ENCODE measurements at places on chromosomes 3 and 15.

DNA sequence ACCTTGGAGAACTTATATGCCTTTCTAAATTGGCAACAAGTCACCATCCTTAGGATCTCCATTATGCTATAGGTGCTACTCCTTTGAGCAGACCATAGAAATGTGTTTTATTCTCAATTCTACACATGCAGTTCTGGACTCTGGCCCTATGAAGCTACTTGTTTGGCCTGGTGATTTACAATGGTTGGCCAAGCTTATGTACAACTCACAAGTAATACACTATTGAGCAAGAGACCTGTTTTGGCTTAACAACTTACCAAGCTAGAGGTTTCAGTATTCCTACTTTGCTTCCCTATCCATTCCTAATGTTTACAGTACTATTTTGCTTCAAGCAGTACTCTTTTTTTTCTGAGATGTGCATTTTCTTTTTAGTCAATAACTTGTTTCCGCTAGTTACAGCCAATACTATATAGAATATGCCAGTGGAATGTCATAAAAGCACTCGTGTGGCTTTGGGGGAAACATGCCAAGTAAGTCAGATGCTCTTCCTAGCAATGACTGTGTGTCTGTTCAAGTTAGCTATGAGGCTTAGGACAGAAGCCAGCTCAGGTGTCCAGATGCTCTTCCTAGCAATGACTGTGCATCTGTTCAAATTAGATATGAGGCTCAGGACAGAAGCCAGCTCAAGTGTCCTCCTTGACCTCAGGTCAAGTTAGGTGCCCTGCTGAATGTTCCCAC lies 174.9 kb upstream of the SEMA6D start:
- no peak for DNase-seq

- DNase-seq = no peak
Measured at GRCh38 chr3:171230865-171231264, 204.3 kb upstream of the SLC2A2 start.

GRCh38 chr3:33035596-33035995 lies 61.4 kb downstream of the GLB1 start:
- no peak for DNase-seq

GRCh38 chr3:181487236-181487978 lies 224.3 kb upstream of the SOX2 start:
- no peak for DNase-seq

DNA sequence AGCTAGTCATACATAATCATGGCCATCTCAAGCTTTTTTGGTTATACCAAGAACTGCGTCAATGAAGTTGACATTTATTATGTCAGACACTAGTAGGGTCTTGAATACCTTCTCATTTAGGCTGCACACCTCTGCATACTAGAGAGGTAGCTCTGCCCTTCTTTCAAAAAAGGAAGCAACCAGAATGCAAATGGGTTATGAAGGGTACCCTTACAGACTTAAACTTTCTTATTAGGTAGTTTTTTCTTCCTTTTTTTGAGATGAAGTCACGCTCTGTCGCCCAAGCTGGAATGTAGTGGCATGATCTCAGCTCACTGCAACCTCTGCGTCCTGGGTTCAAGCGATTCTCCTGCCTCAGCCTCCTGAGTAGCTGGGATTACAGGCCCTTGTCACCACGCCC lies 3.3 kb downstream of the PCNP start:
- no peak for DNase-seq

GRCh38 chr15:40929660-40930429 lies 705 bp downstream of the DLL4 start:
- DNase-seq = no peak

- DNase-seq = no peak
Measured at GRCh38 chr15:89628806-89629715, 26.2 kb downstream of the KIF7 start.

GRCh38 chr15:92200891-92201290 lies 192.8 kb upstream of the ST8SIA2 start:
- DNase-seq = no peak

GRCh38 chr15:60525341-60526039 lies 46.5 kb upstream of the ICE2 start:
- DNase-seq = no peak

GRCh38 chr3:195169011-195169649 lies 101.8 kb downstream of the XXYLT1 start:
- DNase-seq = no peak

DNA sequence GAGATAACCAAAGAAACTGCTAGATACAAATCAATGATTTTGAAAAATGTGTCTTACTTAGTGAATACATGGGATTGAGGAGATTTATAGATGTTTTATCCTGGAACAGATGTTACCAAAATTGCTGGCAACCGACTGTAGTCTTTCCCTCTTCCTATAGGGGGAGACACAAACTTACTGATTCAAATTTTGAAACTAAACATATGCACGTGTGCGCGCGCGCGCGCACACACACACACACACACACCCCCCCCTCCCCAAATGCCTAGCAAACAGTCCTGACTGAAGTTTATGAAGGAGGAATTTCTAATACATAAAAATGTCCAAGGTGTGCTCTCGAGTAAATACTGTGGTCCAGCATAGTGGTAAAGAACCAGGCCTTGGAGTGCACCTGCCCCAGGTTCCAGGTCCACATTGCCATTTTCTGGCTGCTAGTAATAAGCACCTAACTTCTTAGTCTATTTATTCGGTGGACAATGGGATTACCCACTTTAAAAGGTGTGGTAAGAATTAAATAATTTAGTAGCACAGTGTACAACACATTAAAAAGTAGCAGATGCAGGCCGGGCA lies 18.5 kb upstream of the C3orf62 start:
- DNase-seq = no peak

DNA sequence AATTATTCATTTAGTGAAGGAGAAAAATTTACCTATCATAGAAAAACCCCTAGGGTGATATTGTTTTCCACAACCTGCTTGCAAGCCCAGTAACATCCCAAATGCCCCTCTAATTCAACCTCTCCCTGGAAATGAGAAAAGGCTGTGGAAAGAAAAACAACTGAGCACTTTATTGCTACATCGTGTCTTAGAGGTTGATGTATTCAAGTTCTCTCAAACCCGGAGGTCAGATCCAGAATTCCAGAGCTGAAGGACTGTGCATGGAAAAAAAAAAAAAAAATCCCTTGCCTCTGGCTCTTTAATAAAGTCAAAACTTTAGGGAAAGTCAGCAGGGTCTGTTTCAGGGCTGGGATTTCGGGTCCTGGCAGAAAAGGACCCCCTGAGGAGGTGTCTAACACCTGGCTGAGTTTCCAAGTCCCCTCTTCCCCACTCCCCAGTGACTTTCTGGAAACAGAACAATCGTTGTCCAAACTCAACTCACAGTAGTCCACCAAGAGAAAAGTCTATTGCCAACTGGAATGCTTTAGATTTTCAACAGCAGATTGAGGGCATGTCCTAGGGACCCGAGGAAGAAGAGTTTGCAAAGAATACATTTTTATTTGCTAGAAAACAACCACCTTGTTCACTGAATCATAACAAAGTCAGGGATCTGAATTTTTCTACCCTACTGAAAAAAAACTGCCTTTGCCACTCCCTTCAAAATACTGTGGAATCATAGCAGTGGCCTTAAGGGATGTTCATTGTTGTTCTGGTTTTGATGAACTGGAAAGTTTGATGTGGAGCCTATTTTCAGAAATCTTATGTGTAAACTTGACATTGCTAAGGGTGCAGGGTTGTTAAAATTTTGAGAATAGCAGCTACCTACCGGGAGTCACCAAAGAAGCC lies 207.5 kb upstream of the ADAMTS9 start:
- DNase-seq = no peak

- no peak for DNase-seq
Measured at GRCh38 chr3:70805061-70805889, 492.8 kb upstream of the MDFIC2 start.

- DNase-seq = peak; percentile 4
Measured at GRCh38 chr15:61195116-61196002, 33.7 kb downstream of the RORA start.

DNA sequence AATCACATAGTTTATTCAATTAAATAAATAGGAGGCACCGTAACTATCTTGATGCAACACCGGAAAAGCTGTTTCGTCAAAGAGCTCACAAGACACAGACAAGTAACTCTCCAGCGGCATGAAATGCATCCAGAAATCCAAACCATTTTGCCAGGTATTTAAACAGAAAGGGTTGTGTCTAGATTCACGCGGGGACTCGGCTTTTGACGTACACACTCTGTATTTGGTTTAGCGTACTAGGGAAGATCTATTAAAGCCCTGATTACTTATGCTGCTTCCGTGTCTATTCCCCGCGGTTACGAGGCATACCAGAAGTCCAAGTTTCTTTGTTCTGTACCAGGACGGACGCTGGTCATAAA lies 718 bp downstream of the BNIP2 start:
- DNase-seq = peak; percentile 40

DNA sequence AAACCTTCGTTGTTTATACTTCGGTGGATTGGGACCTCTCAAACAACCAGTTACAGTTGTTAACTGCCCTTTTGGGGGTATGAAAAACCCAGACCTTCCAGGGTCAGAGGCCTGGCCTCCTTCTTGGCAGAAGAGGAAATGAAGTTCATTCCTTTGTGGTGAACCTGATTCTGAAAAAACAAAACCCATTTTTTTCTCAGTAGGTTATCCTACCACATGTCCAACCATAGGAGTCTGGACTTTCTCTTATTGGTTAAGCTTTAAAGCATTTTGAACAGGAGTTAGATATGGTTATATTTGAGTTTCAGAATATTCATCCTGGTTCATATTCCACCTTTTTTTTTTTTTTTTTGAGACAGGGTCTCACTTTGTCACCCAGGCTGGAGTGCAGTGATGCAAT lies 7.2 kb upstream of the LACTB start:
- DNase-seq = no peak

- DNase-seq = no peak
Measured at GRCh38 chr15:49832511-49832910, 211.7 kb downstream of the DTWD1 start.

DNA sequence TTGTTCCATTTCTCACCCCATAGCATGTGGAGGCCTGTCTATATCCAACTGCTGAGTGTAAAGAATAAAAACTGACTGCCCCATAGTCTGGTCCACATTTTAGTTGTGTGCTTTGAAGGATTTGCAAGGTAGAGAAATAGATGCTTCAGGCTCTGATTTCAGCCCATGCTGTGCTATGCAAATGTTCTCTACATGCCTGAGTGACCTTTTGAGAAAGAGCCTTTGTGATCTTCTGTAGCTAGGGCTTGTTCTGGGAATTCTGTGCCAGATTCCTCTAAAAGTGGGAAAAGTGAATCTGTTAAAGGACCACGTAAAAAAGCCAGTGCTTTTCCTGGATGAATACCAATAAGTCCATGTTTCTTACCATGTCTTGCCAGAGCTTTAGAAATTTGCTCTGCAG lies 5.2 kb downstream of the KCTD6 start:
- DNase-seq = no peak

DNA sequence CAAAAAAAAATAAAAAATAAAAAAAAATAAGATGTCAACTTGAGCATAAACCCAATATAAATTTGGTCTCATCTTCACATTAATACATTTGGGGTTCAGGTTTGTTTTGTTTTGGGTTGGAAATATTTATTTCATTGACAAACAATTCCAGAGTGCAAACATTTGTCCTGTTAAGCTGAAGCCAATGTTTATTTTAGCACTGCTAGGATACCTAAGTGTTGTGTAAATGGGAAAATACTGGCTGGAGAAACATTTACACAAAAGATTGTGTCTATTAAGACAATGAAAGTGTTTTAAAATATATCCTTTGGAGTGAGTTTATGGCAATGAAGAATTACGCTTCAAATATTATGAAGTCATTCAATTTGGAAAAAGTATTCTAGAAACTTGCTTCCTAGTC lies 91.1 kb downstream of the MEIS2 start:
- DNase-seq = no peak

- no peak for DNase-seq
Measured at GRCh38 chr3:75180945-75181298, 483.2 kb upstream of the FRG2C start.

DNA sequence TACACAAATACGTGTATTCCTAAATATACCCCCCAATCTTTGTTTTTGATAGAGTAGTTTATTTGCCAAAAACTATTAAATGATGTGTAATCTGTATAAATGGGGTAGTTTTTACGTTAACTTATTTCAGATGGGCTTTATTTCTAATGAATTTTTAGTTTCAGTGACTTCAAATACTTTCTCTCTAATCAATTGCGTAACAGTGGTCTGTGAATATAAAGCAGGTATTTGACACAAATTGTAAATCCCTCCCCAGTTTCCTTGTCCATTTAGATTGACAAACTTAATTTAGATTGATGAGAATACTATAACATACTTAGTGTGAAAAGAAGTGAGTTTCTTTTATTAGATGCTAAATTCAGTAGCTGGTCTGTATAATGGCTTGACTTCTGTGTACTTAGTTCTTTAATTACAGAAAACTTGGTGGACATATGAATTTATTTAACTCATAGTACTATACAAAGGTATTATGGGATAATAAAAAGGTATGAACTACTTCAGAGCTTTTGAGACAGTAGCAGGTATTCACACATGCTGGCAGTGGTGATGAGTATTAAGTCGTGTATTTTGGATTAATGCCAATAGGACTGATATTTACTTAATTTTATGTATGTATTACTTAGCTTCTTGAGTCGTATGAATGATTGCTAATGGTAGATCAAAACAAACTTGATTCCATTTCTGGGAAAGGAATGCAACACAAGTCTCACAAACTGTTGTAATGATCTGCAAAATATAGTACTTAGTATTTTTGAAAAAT lies 81.6 kb downstream of the STT3B start:
- no peak for DNase-seq

GRCh38 chr3:54771050-54771449 lies 156.8 kb downstream of the LRTM1 start:
- DNase-seq = no peak

DNA sequence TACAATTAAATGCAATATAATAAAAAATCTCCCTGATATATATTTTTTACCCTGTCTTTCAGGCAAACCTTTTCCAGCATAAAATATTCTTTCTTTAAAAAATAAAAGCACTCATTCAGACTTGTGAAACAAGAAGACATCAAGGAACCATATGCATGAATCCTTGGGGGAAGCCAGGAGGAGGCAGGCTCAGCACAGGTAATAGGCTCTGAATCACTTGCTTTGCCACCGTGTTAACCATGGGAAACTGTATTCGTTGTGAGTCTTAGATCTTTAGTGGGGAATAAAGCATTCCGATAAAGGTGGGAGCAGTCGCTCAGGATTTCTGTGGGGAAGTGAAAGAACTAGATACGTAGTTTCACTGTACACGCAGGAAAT lies 42.4 kb downstream of the FBN1 start:
- no peak for DNase-seq

GRCh38 chr3:66443118-66443803 lies 57.6 kb downstream of the LRIG1 start:
- DNase-seq = no peak

DNA sequence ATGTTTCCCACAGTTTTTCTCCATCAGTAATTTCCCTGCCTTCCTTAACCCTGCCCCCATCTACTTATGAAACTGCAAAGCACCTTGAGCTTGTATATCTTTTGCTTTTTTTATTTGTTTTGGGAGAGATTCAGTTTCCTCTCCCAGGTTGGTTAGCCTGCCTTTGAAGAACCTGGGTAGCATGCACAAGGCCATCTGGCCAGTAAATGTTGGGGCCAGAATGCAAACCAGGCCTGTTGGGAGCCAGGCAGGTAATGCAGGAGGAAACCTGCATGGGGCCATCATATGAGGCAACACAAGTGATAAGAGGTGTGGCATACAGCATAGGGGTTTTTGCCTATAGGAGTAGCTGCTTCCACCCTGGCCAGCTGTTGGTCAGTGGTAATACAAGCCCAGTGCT lies 17.7 kb downstream of the SYNPR start:
- no peak for DNase-seq

Measured in amniotic stem cell (primary cell).